Stimulated activated CD4-positive, alpha-beta T cell treated with anti-CD3 and anti-CD28 coated beads, Interleukin-2, amount 100 ng/mL, for 24 hours (primary cell): ENCODE measurements at places on chromosomes 1 and 21.
A peak's percentile ranks its signal among the peaks of the same experiment; 100 is the strongest.

- DNase-seq = no peak
Measured at GRCh38 chr1:185425163-185425562, 108.1 kb upstream of the IVNS1ABP start.

DNA sequence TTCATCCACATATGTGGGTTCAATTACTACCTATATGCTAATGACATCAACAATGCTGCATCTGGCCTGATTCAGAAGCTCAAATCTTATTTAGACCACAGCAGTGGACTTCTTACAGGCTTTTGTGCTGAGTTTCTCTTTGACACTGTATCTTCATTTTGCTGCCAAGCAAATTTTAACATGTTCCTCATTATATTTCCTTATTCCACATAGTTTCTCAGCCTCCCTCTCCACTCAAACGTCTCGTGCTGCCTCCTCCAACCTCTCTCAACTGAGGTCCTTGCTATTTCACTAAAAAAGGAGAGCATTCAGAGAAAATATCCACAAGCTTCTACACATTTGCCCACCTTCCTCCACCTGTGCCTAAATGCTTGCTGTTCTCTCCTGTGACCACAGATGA lies 6.5 kb downstream of the TDRKH start:
- no peak for DNase-seq

- no peak for DNase-seq
Measured at GRCh38 chr1:5744911-5745799, 247.1 kb downstream of the NPHP4 start.

GRCh38 chr1:28927266-28927647 lies 12.9 kb downstream of the EPB41 start:
- DNase-seq = no peak

- no peak for DNase-seq
Measured at GRCh38 chr1:38763121-38763520, 96.5 kb downstream of the RRAGC start.

- DNase-seq = no peak
Measured at GRCh38 chr1:200090252-200091159, 63.0 kb downstream of the NR5A2 start.

DNA sequence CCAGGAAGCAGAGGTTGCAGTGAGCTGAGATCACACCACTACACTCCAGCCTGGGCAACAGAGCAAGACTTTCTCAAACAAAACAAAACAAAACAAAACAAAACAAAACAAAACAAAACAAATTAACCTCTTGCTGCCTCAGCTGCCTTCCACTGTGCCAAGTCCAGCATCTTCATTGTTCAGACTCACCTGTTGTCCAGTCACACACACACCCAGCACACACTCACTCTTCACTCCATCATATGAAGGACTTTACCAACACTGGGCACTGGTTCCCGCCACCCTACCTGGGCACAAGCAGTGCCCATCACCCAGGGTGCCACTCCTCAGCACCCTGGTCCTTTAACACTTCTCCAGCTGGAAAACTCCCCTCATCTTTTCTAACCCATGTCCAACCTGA lies 14.6 kb downstream of the PYCR2 start:
- no peak for DNase-seq

DNA sequence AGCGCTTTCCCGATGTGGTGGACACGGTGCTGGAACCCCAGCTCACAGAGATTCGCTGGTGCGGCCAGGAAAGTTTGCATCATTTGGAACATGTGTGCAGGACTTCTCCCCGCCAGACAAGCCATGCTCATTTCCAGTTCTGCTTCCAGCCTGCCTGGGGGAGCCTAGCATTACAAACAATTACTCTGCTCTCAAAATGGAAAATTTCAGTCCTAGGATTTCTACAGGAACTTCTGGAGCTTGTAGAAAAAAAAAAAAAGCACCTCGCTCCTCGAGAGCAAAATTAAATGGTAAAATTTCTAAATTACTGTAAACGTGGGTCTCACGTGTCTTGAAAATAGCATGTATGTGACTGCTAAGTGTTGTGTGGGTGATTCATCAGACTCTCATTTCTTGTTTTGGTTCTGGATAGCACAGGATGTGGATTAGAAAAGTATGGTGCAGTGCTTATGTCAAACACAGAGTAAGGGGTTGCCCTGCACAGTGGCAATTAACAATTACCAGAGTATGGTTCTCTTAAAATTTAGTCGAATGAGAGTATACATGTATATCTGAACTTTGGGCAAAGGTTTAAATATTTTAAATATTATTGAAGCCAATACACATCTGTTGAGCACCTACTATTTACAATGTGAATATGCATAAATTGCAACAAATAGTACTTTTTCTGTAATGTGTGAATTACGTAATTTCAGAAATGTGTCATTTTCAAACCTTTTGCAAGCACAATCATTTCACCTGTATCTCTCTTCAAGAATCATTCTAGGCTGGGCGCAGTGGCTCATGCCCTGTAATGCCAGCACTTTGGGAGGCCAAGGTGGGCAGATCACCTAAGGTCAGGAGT lies 61.8 kb upstream of the PTGFRN start:
- no peak for DNase-seq

GRCh38 chr21:22355949-22356348 lies 1357.7 kb downstream of the NCAM2 start:
- DNase-seq = no peak

GRCh38 chr1:70150444-70150843 lies 54.9 kb downstream of the LRRC40 start:
- DNase-seq = no peak

- DNase-seq = no peak
Measured at GRCh38 chr21:35189077-35189863, 140.2 kb upstream of the RUNX1 start.

DNA sequence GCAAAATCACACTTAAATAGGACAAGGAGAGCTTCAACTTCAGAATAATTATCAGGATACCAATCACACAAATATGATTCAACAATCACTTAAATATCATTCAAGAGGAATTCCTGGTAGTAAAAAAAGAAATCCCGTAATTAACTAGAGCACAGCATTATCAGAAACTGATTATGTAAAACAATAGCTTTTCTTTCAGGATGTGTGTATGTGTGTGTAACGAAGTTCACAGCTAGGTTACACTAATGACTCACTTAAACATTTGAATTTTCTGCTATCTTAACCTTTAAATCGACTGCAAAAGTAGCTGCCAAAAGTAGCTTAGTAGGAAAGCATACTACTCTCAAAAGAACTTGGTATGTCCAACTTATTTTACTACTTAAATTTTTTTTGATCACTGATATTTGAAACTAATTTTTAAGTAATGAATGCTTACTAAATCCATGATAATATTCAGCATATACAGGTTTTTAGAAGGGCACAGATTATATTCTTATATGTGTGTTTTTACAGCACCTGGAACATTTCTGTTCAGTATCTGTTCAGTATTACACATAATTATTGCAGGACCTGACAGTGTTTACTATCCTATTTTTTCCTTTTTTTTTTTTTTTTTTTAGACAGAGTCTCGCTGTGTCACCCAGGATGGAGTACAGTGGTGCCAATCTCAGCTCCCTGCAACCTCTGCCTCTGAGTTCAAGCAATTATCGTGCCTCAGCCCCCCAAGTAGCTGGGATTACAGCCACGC lies 4.2 kb downstream of the RERE start:
- DNase-seq = no peak

- DNase-seq = peak; percentile 60
Measured at GRCh38 chr1:110524311-110525248, 5.6 kb upstream of the KCNA10 start.

DNA sequence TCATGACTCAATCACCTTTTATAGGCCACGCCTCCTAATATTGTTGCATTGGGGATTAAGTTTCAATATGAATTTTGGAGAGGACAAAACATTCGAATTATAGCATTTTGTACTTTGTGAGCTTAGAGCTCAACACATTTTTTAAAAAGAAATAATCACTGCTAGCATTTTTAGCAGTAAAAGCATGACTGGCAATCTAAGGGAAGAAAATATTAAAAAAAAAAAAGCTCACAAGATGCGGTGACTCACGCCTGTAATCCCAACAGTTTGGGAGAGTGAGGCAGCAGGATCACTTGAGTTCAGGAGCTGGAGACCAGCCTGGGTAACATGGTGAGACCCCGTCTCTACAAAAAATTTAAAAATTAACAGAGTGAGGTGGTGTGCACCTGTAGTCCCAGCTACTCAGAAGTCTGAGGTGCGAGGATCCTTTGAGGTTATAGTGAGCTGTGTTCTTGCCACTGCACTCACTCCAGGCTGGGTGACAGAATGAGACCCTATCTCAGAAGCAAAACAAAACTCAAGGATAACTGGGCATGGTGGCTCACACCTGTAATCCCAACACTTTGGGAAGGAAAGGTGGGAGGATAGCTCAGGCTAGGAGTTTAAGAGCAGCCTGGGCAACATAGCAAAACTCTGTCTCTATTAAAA lies 28.8 kb upstream of the DIPK1A start:
- no peak for DNase-seq

DNA sequence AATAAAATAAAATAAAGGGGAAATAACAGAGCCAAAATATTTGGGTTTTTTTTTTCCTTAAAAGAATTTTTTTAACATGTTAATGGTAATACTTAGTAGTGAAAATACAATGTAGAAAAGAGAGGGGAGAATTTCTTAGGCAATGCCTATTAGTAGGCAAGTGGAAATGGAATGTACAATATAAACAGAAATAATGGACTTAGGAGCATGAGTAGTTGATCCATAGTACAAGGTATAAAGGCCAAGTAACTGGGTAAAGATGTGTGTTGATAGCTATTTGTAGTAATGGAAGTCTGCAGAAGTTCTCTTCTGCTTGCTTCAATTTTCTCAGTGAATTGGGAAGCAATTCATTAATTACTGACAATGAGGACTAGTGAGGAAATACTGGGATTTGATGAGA lies 34.4 kb downstream of the TESK2 start:
- DNase-seq = no peak

DNA sequence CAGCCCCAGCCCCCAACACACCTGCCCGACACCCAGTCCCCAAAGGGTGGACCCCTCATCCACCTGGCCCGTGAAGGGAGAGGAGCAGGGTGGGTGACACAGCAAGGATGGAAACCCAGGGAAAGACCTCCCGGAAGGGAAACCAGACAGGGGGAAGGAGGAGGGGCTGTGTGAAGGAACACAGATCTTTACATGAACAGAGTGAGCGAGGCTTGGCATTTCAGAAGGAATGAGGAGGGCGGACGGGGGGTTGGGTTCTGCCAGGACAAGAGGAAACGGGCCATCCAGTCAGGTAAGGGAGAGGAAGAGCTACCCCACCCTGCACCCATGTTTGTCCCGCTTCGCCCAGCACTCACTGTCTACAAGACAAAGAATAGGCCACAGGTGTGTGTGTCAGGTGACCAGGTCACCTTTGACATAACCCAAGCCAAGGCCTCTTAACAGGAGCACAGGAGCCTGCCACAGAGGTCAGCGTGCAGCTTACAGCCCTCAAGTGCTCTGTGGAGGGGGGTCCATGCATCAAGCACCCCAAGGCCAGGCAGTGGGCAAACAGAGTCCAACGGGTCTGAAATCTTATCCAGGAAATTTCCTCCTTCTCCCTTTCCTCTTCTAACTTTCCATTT lies 18.0 kb upstream of the PRDM15 start:
- no peak for DNase-seq

GRCh38 chr1:232985882-232986526 lies 35.6 kb downstream of the NTPCR start:
- DNase-seq = no peak

GRCh38 chr1:94205639-94206038 lies 31.7 kb downstream of the ARHGAP29 start:
- DNase-seq = no peak

GRCh38 chr1:222171005-222171404 lies 376.9 kb downstream of the HHIPL2 start:
- DNase-seq = no peak

DNA sequence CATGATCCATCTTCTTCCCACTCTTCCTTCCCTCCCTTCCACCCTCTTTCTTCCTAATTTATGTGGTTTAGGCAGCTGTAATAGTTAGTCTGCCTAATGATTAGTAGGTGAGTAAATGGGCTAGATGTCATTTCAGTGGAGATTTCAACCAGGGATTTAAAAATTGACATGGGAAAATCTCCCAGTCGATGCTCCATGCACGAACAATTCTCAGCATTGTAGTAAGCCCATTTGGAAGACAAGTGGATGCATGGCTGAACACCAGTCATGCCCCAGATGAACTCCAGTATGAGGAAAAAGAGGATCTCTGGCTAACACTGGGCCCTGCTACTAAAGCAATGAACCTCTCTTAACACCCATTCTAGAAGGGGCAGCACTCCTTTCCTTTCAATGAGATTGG lies 25.3 kb downstream of the CHI3L2 start:
- no peak for DNase-seq

GRCh38 chr1:178607718-178608408 lies 95.0 kb downstream of the TEX35 start:
- no peak for DNase-seq

GRCh38 chr1:76471536-76471935 lies 395.7 kb upstream of the ST6GALNAC5 start:
- DNase-seq = no peak

DNA sequence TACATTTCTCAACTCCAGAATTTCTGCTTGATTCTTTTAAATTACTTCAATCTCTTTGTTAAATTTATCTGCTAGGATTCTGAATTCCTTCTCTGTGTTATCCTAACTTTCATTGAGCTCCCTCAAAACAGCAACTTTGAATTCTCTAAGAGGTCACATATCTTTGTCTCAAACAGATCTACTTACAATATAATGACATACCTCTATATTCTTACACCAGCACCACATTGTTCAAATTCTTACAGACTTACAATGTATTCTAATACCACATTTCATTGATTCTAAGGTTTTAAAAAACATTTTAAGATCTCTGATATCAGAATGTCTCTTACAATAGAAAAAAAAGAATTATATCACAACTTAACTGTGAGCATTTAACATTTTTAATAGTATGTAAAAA lies 77.4 kb downstream of the DIRAS3 start:
- no peak for DNase-seq

GRCh38 chr1:107590900-107591622 lies 373.9 kb downstream of the VAV3 start:
- DNase-seq = no peak

GRCh38 chr21:15552914-15553494 lies 176.8 kb upstream of the USP25 start:
- DNase-seq = no peak

DNA sequence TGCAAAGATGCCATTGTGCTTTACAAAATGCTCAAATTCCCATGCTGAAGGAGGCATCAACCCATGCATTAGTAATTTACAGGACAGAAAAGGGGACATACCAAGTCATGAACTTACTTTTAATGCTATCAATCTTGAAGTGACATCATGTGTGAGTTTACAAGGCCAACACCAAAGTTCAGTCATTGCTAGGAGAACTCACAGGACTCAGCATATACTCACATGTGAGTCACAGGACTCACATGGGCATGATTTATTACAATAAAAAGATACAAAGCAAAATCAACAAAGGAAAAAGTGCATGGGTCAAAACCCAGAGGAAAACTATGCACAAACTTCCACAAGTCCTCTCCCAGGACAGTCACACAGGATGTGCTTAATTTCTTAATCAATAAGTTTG lies 1656.0 kb downstream of the MRPL39 start:
- DNase-seq = no peak

GRCh38 chr1:106534612-106535011 lies 521.9 kb upstream of the PRMT6 start:
- no peak for DNase-seq

- no peak for DNase-seq
Measured at GRCh38 chr1:193060938-193061337, 1.5 kb downstream of the RO60 start.

- DNase-seq = no peak
Measured at GRCh38 chr1:213292614-213293013, 241.6 kb downstream of the RPS6KC1 start.

- DNase-seq = no peak
Measured at GRCh38 chr1:247924868-247925267, at the start of gene OR2AJ1. TSS of gene OR2AJ1 (plus strand) at chr1:247924889. CDS start at chr1:247933769, 8,880 bp downstream.

- DNase-seq = peak; percentile 47
Measured at GRCh38 chr1:235366286-235366685, 941 bp upstream of the TBCE start.

- DNase-seq = no peak
Measured at GRCh38 chr1:151286619-151287340, 4.7 kb downstream of the ZNF687 start.
